ENCODE measurements at places on chromosomes 1 and 21. TPM values are rescaled to one million over a fixed set of nuclear protein-coding genes. Genes with fewer than 3 reads are reported as not detected.

DNA sequence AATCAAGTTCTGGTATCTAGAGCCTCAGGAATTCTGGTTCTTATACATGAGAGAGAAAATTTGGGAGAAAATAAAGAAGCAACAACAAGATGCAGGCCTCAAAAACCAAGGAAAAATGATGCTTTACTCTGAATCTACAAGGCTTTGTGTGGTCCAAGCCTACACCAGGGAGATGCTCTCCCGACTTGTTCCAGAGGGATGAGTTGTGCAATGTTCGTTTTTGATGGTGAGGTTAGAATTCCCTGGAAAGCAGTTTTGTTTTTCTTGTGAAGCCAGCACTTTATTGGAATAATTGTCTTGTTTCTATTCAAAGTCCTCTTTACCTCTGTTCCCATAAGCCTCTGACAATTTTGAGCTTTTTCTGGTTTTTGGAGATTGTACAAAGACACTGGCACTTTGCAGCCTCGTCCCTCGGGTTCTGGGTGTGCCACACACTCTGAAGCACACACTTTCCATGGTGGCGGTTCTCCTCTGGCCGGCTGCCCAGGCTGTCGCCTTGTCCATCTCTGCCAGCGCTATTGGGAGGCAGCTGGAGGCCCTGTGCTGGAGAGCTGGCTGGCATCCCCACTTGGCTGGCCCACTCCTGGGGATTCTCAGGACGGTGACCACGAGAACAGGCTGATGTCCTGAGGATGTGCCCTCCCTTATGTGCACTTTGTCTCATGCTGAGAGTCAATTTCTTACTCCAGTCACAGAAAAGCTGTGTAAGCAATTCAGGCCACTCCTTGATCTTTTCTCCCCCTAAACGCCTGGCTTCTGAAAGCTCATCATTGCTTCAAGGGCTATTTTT, 70.2 kb downstream of the EDEM3 start:
- DNase-seq = no peak

DNA sequence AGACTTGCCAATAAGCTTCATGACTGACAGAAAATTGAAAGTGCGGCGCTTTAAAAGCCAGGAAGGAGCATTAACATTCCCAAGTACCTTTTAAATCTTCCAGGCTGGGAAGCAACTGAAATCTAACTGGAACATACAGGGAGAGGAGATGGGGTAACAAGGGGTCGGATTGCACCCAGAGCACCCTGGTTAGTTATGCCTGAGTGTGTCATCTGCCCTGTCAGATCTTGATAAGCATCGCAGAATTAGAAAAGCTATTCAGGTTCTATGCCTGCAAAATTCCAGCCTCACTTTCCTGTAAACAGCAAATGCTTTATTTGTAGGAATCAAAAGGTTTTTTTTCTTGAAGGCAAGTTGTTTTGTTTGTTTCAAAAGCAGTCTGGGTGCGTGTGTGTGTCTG, 58.5 kb downstream of the SERBP1 start:
- peak; percentile 61 for DNase-seq

- no peak for DNase-seq
These were observed 3.0 kb downstream of the RASSF5 start for GRCh38 chr1:206510371-206510770.

- peak; percentile 76 for DNase-seq
These were observed 22.7 kb downstream of the LRRC8D start for GRCh38 chr1:89843273-89844130.

- peak; percentile 92 for DNase-seq
These were observed 74.1 kb downstream of the CD46 start for GRCh38 chr1:207825719-207826556.

DNA sequence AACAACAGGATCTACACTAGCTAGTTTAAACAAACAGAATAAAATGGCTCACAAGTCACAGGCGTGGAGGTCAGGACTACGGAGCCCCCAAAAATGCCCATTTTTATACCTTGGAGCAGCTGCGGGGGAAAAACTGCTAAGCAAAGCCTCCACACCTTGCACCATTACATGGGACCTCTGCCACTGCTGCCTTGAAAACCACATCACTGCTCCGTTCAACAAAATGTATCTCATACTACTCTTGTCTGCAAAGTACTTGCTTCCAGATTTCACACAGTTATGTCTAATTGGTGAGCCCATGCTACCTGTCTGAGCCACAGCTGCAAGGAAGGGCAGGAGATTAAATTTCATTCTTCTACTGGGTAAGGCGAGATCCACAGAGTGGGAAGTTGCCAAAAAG, 24.4 kb downstream of the MRPL39 start:
- no peak for DNase-seq

The CCDC17 gene
- total RNA-seq = 1.3 TPM

The NOS1AP gene
- total RNA-seq = 0.43 TPM

The FBXO2 gene
- total RNA-seq = 4.3 TPM

Data from fibroblast of villous mesenchyme (primary cell).